ENCODE measurements at places on chromosomes 2 and 18.

DNA sequence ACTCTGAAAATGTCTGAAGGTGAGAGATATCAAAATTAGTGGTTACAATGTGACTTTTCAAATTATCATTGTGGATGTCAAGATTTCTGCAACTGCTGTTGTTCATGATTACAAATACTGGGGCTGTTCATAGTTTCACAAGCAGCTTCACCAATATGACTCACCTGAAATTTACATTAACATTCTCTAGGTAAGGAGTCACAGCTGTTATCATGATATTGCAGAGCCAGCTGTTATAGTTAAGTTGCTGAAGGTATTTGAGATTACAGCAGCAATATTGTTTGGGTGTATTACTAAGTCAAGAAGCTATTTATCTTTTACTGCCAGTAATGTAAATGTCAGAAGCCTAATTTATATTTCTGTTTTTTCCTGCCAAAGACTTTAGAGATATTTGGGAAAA lies 140.0 kb downstream of the MC4R start:
- peak; percentile 52 for DNase-seq

- no peak for DNase-seq
These were observed 1.1 kb upstream of the ASAP2 start for GRCh38 chr2:9205486-9205885.

DNA sequence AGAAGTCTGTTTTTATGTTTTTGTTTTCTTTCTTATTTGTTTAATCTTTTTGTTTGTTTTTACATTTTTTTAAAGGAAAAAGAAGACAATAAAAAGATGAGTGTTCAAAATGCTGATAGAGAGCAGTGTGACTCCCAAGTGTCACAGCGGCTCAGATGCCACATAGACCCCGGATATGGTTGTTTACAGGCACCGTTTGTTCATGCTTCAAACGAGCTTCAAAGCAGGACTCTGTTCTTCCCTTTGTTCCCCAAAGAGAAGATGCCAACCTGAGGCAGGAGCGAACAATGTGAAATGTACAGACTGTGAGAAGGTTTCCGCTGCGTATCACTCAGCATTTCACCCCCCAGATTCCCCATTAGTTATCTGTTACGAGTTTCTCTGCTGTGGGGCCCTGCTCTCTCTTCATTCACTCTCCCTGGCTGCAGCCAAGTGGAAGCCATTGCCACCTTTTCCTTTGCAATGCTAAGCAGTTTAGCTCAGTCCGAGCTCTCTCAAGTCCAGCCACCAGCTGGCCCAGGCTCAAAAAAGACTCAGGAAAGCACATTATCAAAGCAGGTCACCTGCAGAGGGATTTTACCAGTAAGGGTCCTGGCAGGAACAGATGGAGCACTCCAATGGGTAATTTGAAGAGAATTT lies 36.4 kb upstream of the PHLPP1 start:
- DNase-seq, result no peak

DNA sequence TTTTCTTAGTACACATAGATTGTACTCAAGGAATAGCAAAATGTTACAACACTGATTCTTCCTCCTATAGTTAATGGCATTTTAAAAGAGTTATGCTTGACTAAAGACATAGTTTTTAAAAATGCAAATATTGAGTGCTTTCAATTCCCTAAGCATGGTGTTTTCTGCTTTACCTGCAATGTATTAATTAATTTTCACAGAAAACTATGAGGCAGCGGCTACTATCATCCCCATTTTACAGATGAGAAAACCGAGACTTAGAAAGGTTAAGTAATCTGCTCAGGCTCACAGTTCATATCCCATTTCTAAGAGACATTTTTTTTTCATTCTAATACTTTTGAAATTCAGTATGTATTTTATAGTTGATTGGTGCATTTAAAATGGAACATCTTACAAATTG lies 38.0 kb downstream of the BMP10 start:
- DNase-seq, result no peak

DNA sequence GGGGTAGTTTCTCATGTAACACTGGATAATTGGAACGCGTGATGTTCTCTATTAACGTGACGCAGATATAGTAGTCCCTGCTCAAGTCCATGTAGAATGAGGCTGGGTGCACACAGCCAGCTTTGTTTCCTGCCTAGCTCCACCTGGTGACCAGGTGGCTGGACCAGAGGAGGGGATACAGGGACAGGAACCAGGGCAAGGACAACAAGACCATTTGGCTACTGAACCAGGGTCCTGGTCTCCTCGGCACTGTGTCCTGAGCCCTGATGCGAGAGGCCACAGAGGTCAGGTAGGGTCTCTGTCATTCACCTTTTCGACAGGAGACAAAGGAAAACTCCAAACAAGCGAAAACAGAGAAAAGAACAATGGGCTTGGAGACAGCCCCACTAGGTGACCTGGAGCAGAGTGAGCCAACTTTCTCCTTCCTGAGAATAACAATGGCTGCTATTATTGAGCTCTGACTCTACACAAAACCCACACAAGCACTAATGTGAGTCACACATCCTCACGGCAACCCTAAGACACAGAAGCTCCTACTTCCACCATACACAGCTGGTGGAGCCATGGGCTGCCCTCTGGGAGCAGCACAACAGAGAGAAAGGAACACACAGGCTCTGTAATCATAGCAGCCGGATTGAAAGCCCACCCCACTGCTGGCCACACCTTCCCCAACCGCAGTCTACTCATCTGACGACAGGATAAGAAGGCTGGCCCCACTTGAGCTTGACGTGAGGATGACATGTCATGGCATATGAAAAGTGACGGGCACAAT lies 67.3 kb upstream of the TEX51 start:
- DNase-seq, result no peak

DNA sequence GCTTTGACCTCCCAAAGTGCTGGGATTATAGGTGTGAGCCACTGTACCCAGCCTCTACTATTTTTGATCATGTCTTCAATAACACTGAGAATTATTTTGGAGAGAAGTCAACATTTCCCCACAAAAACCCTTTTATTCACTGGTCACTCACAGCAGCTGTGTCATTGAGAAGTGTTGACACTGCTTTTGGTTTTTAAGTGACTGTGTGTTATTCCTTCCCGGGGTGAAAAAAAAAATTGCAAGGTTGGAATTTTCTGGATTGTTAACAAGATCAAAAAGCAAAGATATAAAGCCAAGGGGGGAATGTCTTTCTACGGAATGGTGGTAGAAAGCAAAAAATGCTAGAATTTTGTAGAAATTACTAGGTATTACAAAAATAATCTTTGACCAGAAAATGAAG lies 61.5 kb downstream of the TANC1 start:
- no peak for DNase-seq

GRCh38 chr2:226906163-226906693 lies 70.4 kb downstream of the RHBDD1 start:
- DNase-seq, result no peak

GRCh38 chr2:24009680-24010476 lies at the start of gene MFSD2B:
Gene MFSD2B (plus strand): TSS chr2:24010085. CDS start chr2:24010097, 12 bp downstream.
- DNase-seq, result no peak

GRCh38 chr2:42960842-42961180 lies 168.4 kb upstream of the HAAO start:
- no peak for DNase-seq

- DNase-seq, result no peak
These were observed 199.0 kb downstream of the LPIN1 start for GRCh38 chr2:11945139-11946126.

DNA sequence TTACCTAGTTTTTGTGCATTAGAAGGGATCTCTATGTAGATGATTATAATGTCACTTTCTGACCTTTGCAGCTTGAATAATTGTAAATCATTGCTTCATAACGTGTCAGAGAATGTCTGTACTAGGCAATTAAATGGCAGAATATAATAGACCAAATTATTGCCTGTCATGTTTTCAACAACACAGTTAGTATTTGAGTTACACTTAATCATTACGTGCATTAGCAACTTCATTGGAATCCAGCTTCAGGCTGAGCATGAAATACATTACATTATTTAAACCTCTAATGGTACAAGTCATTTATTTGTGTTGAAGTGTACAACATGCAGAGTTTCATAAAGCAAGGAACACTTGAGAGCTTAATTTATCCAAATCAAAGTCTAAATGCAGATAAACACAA lies 48.0 kb downstream of the ZNF407 start:
- DNase-seq, result no peak

- DNase-seq, result no peak
These were observed 63.5 kb downstream of the EVA1A start for GRCh38 chr2:75497256-75497655.

DNA sequence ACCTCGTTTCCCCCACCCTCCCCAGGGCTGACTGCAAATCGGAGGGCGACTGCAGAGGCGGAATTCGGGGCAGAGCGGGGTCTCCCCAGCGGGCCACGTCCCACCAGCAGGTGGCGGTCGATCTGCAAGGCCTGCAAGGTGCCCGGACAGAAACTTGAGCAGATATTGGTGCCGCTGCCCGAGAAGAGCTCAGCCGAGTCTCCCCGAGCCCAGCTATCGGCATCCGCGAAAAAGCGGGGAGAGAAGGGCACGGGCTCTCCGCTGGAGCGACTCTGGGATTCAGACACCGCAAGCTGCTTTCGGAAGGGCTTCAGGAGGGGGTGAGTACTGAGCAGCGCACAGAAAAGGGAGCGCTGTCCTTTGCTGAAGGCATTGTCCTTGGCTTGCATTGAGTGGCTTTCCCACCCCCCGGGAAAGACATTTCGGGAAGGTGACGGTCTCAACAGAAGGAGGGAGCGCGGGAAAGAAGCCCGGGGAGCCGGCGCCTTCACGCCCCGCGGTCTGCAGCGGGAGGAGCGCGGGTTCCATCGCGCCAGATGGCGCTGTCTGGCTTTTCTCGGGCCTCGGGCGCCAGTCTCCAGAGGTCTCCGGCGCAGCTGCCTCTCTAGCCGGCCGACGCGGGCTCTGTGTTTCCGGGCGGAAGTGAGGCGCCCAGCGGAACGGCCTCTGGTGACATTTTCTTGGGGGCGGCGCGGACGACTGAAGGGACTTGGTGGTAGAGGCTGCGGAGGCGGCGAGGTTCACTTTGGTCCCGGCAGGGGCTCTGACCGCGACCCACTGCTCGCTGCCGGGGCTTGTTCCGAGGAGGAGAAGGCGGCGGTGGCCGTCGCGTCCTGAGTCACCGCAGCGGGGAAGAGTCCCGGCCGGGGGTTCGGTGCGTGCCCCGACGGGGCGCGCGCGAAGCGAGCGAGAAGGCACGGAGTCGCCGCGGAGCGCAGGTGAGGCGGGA lies 69.5 kb downstream of the HAUS1 start:
- DNase-seq, result peak; percentile 69

DNA sequence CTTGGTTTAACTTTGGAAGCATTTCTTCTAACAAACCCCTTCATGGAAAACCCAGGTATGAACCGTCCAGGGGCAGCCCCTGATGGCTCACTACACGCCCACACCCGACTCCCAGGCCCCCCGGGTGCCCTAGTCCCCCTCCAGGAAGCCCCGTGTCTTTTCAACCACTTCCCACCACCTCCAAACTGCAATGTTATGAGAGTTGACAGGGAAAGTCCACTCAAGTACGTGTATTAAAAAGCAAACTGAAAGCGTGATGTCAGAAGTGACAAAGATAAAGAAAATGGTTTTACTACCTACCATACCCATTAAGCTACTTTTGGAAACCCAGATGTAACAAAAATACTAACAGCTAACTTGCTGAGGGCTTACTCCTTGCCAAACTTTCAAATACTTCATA lies 51.5 kb downstream of the L3MBTL4 start:
- no peak for DNase-seq

DNA sequence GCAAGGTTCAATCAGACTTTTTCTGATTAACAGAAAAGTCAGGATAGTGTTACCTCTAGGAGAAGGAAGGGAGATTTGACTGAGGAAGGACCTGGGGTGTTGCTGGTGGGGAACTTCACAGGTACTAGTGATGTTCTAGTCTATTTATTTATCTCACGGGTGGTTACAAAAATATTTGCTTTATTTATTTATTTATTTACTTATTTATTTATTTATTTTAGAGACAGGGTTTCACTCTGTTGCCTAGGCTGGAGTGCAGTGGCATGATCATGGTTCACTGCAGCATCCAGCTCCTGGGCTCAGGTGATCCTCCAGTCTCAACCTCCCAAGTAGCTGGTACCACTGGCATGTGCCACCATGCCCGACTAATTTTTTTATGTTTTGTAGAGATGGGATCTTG lies 105.4 kb downstream of the MCFD2 start:
- no peak for DNase-seq

DNA sequence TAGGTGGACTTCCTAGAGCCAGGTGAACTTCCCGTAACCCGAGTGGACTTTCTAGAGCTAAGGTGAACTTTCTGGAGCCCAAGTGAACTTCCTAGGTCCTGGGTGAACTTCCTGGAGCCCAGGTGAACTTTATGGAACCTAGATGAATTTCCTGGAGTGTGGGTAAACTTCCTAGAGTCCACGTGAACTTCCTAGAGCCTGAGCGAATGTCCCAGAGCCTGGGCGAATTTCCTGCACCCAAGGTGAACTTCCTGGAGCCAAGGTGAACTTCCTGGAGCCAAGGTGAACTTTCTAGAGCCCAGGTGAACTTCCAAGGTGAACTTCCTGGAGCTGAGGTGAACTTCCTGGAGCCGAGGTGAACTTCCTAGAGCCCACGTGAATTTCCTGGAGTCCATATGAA lies 70.0 kb downstream of the RTP5 start:
- no peak for DNase-seq

DNA sequence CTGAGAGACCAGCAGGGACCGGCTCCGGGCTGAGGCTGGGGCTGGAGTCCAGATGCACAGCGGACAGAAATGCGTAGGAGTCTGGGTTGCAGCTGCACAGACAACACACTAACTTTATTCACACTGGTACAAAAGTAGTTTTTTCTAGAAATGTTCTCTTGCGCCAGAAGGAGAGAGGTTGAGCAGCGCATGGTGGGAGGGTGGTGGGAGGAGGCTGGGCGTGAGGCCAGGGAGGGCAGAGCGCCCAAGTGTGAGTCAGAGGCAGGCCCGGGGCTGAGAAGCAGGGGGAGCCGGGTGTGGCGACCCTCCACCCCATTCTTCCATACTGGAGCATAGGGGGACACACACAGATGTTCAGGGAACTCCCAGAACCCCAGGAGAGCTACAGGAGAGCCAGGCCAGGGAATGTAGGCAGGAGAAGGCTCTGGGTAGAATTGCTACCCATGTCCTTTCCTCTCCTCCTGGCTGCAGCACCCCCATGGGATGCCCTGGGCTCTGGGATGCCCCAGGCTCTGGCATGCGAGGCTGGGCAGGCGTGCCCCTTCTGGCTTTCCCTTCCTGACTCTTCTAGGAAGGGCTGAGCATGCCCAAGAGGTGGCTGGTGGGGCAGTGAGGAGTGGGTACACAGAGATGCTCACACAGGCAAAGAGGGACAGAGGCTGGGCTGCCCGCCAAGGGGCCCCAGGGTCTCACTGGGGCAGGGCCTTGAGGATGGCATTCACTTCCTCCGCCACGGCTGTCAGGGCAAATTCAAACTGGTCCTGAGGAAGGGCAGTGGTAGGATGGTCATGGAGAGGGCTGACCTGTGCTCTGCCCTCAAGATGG lies 10.6 kb downstream of the DNAJB2 start:
- DNase-seq, result no peak

GRCh38 chr18:57439609-57439968 lies 4.4 kb downstream of the ONECUT2 start:
- no peak for DNase-seq

DNA sequence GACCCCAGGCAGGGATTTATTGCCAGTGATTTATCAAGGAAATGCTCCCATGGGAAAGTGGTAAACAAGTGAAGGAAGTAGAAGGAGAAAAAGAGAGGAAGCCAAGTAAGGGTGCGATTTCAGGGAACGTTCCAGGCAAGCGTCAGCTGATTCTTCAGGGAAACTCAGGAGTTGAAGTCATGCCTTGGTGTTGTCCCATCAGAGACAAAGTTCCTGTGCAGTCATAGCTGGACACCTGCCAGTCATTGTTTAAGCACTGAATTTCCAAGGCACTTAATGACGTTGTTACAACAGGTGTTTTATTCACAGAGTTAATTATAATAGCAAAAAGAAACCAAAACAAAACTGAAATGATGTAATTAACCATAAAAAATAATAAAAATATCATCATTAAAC lies 381.8 kb upstream of the CRIM1 start:
- DNase-seq, result no peak

Measured in Panc1 (cell line).